ENCODE measurements at places on chromosomes 11 and 22.

DNA sequence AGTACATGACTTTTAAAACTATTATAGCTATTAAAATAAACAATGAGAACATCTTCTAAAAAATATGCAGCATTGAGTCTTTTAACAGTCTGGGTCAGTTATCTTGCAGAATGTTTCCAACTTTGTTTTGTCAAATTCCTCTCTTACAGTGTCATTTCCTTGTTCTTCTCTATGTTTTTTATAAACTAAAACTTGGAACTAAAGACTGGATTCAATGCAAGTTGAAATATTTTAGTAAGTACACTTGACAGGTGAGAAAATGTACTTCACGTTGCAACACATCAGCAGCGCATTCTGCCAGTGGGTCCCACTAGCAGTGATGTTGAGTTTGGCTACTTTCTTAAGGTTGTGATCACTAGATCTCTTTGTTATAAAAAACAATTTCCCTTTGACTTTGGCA is 1407.6 kb upstream of the RAG2 start:
- DNase-seq, result no peak

DNA sequence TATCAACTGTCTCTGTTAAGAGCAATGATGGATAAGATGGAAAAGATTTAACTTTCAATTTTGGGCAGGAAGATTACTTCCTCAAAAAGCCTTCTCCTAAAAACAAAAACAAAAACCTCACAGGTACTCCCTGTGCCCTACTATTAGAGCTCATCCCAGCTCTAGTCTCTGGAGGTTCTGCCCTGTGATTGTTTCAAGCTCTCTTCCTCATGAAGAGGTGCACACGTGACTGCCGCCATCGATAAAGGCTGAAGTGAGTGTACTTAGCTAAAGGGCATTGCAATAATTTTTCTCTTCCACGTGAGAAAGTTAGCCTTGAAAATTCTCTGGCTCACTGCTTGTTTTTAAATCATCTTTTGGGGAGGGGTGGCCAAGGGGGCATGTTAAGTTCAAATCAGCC is 36.6 kb downstream of the MPPED2 start:
- DNase-seq, result no peak

- DNase-seq, result no peak
These were observed 1207.2 kb downstream of the LRRC4C start for GRCh38 chr11:40252236-40252635.

DNA sequence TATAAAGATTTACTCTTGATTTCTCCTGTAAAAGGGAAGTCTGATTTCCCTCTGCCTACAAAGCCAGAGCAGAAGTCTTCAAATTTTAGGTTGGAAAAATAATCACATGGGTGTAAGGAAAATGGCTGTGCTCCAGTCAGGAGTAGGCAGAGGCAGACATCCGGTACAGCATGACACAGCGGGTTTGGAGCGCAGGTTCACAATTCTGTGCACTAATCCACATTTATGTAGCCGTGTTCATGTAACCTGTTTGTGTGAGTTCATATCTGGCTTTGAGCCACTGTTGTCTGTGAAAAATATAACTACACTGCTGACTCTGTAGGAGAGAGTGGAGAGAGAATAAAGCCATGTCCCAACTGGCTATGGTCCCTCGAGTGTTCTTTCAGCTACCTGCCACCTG is 248.0 kb downstream of the CASP12 start:
- DNase-seq, result no peak

DNA sequence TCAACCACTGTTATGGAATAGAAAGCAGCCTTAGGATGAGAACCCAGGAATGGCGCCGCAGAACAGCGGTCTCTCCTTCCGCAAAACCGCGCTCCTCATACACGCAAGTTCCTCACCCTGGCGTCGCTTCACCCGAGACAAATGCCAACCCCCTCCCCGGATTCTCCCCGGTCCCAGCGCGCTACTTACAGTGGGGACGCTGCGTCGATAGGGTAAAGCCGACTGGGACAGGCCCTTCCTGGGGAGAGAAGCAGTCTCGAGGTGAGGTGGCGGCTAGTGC is 287 bp downstream of the RPS13 start:
- DNase-seq, result no peak

- no peak for DNase-seq
These were observed 26.9 kb downstream of the APOBEC3H start for GRCh38 chr22:39123751-39124581.

DNA sequence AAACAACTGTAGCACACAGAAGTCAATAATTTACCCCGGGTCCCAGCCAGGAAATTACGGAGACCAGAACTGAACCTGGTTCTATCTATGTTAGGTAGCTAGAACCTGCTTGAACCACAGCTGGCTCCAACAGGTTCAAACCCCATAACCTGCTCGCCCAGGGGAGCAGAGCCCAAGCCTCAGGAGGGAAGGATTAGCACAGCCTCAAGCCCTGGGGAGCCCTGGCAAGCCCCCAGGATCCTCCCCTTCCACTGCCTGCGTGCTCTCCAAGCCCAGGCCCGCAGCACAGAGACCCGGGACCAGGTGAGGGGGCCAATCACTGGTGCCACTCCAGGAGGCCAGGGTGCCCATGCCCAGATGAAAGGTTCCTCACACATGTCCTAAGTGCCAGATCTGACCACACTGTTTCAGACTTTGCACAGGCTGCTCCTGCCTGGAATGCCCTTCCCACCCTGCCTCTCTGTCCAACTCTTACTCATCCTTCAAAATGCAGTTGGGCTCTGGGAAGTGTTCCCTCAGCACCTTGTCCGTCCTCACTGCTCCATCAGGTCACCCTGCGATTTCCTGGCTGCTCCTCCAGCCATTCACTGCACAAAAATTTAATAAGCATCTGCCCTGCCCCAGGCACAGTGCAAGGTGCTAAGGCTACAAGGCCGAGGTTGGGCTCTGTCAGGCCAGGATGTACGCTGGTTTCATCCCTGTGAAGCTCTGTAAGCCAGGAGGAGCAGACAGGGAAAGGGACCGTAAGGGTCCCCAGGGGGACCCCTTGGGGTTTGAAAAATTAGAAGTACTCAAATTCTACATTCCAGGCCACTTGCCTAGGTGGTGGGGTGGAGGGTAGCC is 32.2 kb downstream of the ARRB1 start:
- DNase-seq, result no peak

- DNase-seq, result no peak
These were observed 29.1 kb upstream of the ANO1 start for GRCh38 chr11:70049045-70049444.

DNA sequence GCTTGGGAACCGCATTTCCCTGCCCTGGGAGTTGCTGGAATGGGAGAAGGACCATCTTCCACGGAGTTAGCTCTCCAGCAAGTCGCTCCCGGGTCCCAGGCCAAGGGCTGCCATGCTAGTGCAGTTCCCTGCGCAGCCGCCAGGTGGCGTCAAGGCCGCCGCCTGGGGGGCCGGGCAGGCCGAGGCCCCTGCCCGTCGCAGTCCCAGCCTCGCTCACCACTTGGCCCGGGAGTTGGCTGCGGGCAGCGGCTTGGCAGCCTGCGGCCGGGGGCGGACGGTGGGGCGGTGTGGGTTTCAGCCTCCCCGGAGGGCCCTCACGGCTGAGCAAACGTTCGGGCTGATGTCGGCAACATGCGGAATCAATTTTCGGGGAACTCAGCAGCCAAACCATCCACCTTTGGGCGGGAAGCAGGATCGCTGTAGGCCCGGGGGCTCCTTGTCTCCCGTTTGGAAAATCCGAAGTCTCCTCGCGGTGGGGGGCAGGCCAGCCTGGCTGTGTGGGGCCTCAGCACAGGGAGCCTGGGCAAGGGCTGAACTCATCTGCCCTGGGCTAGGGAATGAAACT is 415.1 kb downstream of the SOX6 start:
- DNase-seq, result no peak

- no peak for DNase-seq
These were observed 25.2 kb upstream of the GCAT start for GRCh38 chr22:37782340-37783168.

DNA sequence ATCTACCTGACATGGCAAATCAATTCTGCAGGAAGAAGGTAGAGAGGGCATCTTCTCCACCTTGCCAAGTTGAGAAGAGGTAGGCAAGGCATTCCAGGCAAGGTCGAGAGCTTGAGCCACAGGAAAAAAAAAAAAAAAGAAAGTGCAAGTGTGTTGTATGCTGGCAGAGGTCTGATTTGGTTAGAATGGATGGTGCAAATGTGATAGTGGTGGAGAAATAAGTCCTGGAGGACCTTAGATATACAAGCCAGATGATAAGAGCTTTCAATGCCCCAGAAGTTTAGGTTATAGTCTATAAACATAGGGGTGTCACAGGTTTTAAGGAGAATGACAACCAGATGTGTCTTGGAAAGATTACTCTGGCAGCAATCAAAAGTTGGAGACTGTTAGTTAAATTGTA is 1.4 kb downstream of the FBXO3 start:
- DNase-seq, result no peak

DNA sequence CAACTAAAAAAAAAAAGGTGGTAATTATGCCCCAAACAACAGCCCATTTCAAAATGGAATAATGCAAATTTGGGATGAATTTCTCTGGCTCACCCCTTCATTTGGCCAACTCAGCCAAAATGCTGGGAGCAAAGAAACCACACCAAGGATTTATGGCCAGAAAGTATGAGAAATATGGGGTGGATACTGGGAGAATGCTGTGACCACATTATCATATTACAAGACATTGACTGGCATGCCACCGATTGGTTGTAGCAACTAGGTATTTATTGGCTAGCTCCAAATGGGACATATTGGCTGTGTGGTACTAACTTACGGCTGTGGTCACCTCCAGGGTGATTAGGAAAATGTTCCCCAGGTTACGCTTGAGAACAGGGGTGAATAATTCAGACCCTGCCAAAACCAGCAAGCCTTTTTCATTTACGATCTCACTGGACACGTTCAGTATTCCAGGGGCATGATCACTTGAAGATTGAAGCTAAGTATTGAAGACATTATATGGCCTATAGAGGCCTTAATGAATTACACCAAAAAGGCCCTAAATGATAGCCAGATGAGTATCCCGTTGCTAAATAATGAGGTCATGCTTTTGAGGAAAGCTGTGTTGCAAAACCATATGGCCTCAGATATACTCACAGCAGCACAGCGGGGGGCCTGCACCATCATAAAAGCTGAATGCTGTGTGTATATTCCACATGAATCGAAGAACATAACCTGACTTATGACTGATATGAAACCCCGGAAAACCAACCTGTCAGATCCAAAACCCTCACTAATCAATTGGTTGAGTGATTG is 3.8 kb upstream of the FDX1 start:
- DNase-seq, result no peak

Data from activated T-helper 1 cell treated with anti-CD3 and anti-CD28 coated beads, Interleukin-2, amount 50 U/mL, for 16 hours (primary cell).